ENCODE measurements at places on chromosomes 5 and 9.

GRCh38 chr9:130823435-130823834 is 11.6 kb upstream of the ABL1 start:
- no peak for DNase-seq

DNA sequence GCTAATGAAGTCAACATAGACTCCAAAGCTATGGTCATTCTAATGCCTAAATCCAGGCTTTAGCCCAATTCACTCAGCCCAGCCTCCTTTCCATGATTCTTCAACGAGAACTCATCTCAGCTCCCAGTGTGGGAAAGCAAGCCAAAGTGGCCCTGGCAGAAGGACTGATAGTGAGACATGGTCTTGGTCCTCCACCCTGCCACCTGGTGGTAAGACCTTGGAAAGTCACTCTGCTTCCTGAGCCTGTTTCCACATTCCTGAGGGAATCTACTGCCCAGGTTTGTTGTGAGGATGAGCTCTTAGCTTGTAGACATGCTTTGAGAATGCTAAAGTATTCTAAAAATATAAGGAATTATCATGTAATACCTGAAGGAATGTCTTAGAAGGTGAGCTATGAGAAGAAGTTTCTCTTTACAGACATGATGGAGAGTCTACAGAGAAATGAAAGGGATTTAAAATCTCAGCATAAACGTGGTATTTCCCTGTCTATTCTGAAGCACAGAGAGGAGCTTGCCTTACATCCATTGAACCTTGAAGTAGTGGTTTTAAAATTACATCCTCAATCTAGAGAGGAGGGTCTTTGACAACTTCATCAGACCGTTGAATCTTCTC is 173.5 kb downstream of the TRIM32 start:
- DNase-seq, result peak; percentile 34

DNA sequence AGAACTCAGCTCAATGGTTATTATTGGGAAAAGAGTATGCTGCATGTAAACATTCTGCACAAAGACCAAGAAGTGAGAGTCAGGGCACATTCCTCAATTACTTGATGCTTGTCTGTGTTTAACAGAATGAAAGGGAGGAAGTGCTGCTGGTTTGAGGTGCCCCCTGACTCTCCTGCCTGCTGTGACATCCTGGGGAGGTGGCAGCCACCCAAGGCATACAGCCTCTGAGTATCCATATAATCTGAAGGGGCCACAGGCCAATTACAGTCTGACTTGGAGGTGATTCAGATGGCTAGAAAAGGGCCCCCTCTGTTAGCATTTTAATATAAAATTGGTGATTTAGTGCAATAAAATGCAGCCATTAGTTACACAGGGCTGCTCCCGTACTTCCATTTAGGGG is 313.8 kb downstream of the ASTN2 start:
- DNase-seq, result no peak

DNA sequence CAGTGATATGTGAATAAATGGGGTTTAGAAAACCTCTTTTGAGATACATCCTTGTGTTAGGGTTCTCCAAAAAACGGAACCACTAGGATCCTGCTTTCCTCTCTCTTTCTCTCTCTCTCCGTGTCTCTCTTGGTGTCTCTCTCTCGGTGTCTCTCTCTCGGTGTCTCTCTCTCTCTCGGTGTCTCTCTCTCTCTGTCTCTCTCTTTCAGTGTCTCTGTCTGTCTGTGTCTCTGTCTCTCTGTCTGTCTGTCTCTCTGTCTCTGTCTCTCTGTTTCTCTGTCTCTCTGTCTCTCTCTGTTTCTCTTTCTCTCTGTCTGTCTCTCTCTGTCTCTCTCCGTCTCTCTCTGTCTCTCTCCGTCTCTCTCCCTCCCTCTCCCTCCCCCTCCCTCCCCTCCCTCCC is 7.8 kb upstream of the TEX48 start:
- DNase-seq, result no peak

- no peak for DNase-seq
Observed at GRCh38 chr5:180056153-180056552, 15.4 kb downstream of the RNF130 start.

DNA sequence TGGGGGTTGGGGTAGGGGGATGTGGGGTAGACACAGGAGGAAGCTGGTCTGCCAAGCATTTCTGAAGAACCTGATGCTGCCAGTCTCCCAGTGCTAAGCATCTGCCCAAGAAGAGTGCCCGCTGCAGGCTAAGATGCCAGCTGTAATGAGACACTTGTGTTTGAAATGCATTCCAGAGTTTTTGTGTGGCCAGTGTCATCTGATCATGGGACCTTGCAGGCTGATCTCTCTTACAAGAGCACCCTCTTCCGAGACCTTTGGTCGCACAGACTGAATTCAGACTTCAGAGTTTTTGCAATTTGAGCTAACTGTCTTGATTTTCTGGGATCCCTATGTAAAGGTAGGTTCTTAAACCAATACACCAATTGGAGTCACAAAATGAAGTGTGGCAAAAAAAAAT is 58.1 kb downstream of the DENND1A start:
- DNase-seq, result no peak

- no peak for DNase-seq
Observed at GRCh38 chr5:111776913-111777781, 20.2 kb upstream of the NREP start.

DNA sequence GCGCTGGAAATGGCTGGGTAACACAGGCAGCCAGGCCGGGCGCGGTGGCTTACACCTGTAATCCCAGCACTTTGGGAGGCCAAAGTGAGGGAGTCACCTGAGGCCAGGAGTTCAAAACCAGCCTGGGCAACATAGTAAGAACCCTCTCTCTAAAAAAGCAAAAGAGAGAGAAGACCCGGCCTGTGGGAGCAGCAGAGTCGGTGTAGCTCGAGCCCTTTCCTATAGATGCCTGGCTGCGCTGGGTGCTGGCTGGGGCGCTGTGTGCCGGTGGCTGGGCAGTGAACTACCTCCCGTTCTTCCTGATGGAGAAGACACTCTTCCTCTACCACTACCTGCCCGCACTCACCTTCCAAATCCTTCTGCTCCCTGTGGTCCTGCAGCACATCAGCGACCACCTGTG is 9.2 kb downstream of the UCK1 start:
- no peak for DNase-seq

DNA sequence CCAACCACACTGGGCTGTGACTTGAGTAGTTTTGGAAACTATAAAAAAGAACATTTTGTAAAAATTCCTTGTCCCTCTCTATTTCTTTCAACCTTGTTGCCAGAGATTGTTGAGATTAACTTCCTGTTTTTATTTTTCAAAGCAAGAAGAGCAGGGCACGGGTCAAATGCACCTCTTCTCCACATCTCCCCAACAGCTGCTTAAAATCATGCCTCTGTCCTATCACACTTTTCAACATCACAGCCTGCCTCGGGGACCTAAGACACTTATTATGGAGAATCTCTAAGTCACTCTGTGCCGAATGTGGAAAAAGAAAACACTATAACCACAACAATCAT is 280.3 kb upstream of the TNC start:
- no peak for DNase-seq

- no peak for DNase-seq
Observed at GRCh38 chr9:84851935-84852585, 182.5 kb downstream of the NTRK2 start.

- DNase-seq, result no peak
Observed at GRCh38 chr5:151171529-151171928, 13.9 kb upstream of the ANXA6 start.

DNA sequence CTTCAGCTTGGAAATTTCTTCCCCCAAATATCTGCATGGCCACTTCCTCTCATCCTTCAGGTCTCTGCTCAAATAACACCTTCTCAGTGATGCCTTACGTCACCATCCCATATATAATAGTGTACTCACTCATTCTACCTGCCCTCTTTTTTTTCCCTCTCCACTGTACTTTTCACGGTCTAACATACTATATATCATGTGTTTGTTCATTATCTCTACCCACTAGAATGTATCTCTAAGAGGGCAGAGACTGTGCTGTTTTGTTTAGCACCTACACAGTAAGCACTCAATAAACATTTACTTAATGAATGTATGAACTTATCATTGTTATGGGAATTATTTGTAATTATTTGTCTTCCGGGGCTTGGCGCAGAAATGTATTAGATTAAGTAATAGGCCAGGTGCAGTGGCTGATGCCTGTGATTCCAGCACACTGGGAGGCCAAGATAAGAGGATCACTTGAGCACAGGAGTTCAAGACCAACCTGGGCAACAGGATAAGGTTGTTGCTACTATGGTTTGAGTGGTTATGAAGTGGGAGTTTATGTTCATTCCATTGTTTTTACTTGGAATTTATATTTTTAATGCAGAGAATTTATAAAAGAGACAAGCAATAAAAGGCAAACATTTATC is 6.0 kb upstream of the IL13 start:
- DNase-seq, result no peak

DNA sequence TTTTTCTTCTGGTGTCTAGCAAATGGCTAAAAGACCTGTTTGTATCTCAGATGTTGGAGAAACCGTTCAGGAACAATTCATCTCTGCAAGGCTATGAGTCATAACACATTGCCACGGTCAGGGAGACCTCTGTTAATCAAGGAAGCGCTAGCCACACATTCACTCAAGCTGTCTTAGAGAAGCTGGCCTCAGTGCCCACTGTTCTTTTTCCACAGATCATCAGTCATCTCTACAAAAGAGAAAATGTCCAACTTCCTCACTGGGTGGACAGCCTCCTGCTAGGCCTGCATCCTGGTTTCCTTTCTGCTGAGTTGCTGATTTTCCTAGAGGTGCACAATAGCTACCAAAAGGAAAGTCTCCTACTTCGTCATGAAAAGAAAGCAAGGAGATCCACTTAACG is 360.5 kb downstream of the BNC2 start:
- DNase-seq, result no peak

DNA sequence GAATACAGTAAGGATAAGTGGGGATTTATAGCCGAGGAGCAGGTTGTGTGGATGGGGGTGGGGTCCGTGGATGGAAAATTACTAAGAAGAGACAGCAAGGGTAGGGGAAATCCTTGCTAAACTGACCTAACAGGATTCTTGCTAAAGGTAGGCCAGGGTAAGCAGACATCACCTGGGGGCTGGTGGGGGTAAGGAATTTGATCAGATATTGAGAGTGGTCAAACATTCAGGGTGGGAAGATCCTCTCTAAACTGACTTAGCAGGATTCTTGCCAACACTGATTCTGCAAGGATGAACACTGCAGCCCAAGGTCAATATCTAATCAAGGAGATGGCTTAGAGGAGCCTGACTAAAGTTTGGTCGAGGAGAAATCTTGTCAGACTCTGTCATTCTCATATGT is 2.7 kb upstream of the PLGRKT start:
- DNase-seq, result no peak

DNA sequence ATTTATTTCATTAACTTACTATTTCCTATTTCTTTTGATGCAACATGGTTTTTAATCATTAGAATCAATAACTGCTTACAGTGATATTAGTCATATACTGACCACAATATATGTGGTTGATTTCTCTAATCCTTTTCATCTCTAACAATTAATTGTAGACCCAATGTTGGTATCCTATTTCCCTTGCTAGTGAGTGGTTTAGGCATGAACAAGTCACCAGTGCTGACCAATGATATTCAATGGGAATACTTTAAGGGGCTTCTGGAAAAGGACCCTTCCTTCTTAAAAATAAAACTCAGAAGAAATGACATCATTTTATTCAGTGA is 672.4 kb upstream of the GRAMD2B start:
- no peak for DNase-seq

DNA sequence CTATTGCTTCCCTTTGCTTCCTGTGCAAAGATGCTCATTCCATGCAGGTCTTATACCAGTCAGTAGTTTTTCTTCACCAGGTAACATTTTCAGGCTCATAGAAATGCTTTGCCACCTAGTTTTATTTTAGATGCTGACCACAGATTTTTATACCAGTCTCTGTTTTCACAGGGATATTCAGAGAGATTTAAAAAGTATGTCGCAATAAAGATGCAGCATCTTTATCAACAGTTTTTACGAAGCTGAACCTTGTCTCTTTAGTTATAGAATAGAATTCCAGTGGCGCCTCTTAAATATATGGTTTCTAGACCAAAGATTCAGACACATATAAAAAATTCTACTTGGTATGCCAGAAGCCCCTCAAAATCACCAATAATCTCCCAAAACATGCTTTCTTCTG is 155.7 kb upstream of the PCSK5 start:
- DNase-seq, result no peak

- DNase-seq, result no peak
Observed at GRCh38 chr5:127988146-127988760, 95.3 kb upstream of the SLC12A2 start.

DNA sequence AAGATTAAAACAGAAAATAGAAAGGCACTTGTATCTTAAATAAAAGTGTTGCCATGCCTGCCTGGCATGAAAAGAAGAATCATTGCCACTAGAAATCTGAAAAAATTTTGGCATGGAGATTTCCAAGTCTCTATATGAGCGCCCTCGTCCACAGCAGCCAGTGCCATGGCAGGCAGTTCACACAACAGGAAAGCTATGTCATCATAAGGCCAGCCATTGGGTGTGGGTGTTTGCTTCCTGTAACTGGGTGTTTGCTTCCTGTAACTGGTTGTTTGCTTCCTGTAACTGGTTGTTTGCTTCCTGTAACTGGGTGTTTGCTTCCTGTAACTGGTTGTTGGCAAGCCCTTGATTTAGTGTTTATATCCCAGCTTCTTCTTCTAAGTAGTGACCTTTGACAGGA is 446.7 kb downstream of the IRX1 start:
- DNase-seq, result no peak

DNA sequence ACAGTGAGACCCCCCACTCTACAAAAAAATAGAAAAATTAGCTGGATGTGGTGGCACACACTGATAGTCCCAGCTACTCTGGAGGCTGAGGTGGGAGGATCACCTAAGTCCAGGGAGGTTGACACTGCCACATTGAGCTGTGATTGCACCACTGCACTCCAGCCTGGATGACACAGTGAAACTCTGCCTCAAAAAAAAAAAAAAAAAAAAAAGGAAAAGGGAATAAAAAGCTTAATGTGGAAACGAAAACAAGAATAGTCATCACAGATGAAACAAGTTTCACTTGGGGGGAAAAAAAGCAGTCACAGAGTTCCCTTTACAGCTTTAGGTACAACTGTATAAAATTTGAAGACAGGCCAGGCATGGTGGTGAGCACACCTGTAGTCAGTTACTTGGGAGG is 84.2 kb downstream of the FNBP1 start:
- no peak for DNase-seq

DNA sequence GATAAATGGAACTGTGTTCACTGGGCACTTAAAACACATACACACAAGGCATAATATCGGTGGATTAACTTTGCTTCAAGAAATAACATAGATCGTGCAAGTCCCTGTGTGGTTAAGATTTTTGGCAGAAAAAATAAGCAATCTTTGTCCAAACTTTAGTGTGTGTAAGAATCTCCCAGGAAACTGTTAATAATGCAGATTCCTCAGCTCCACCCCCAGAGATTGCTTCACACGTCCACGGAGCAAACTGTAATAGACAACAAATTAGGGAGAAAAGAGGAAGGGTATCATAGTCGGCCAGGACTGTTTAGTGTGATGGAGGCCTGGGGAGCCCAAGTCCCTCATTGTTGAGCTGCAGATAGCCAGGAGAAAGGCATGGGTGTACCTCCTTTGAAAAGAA is 84.8 kb downstream of the PJA2 start:
- no peak for DNase-seq
